ENCODE measurements at places on chromosomes 3 and 15.

GRCh38 chr3:13876451-13877100 lies 3.3 kb downstream of the WNT7A start:
- H3K27ac ChIP-seq, result no peak overlapping the region
- H3K4me3 ChIP-seq, result no peak overlapping the region
- no peak for DNase-seq
- H3K27me3 ChIP-seq, result no peaks in the 10 kb centered on the region
- H3K4me1 ChIP-seq, result peaks cover 13% of the 10 kb centered on the region

DNA sequence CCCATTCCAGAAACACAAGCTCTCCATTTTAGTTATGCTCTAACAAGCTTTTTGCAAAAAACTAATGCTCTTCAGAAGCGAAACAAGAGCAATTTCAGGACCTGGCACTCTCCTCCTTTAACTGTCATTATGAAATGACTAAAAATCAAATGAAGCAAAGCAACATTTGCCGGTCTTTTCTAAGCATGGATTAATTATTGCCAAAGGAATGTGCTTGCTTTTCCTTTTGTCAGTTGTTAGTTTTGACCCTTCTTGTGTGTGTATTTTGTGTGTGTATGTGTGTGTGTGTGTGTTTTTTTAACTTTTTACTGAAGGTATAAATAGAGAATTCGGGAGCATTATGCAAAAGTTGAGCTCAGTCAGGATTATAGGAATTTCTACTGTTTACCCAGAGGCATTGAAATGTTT lies 509.1 kb downstream of the TUSC7 start:
- no peak overlapping the region for H3K4me3 ChIP-seq
- H3K27me3 ChIP-seq, result no peaks in the 10 kb centered on the region
- H3K4me1 ChIP-seq, result no peaks in the 10 kb centered on the region
- no peak overlapping the region for H3K27ac ChIP-seq
- DNase-seq, result no peak

DNA sequence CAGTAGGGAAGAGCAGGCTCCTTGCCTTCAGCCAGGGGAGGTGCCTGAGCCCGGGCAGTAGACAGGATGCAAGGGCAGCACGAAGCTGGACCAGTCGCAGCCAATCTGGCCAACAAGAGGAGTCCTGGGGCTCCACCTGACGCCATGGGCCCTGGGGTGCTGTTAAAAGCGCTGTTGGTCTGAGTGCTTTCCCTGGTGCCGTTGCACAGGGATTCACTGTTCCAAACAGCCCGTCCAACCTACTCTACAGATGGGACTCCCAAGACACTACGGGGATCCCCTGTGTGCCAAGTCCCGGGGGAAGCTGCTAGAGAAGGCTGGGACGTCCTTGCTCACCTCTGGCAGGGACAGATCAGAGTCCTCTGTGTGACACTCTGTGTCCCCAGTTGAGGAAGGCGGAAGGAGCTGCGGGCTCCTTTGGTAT lies 632 bp downstream of the CTSH start:
- no peaks in the 10 kb centered on the region for H3K27me3 ChIP-seq
- no peaks in the 10 kb centered on the region for H3K36me3 ChIP-seq
- no peak for DNase-seq
- no peaks in the 10 kb centered on the region for H3K4me1 ChIP-seq
- peak overlapping the region; percentile 68 for H3K27ac ChIP-seq

DNA sequence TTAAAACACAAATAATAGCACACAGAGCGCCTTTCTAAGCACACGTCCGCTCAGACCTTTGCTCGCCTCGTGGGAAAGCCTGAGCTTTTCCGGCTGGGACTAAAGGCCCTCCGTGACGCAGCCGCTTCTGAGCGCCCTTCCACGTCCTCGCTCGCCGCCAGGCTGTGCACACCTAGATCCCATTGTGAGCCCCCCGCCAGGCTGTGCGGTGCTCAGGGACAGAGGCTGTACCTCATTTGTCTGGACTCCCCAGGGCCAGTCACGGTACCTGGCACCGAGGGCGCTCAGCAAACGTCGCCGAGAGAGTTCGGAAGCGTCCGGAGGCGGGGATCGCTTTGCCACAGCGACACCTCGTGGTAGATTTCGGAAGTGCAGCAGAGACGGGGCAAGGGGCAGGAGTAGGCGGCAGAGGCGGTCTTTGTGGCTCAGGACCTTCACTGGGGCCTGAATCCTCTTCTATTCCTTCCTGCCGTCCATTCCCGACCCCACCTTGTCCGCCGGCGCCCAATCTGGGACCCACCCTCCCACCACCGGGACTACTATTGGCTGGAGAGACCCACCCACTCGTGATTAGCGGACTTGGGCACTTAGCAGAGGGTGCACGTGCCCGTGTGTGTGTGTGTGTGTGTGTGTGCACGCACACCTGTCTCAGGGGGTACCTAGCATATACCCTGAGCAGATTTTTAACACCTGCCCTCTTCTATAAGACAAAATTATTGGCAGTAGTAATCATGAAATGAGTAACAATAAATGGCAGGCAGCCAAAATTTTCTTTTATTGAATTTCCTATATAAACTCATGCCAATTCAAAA lies 65.6 kb downstream of the RHCG start:
- H3K27me3 ChIP-seq, result no peaks in the 10 kb centered on the region
- no peaks in the 10 kb centered on the region for H3K36me3 ChIP-seq
- H3K4me1 ChIP-seq, result no peaks in the 10 kb centered on the region
- DNase-seq, result peak; percentile 91
- no peak overlapping the region for H3K27ac ChIP-seq
- peak overlapping the region; percentile 48 for H3K4me3 ChIP-seq

GRCh38 chr15:90706394-90707327 lies 10.5 kb upstream of the BLM start:
- H3K27me3 ChIP-seq, result no peaks in the 10 kb centered on the region
- no peaks in the 10 kb centered on the region for H3K36me3 ChIP-seq
- DNase-seq, result no peak
- H3K4me1 ChIP-seq, result no peaks in the 10 kb centered on the region

- H3K36me3 ChIP-seq, result no peaks in the 10 kb centered on the region
- DNase-seq, result no peak
- H3K4me3 ChIP-seq, result no peak overlapping the region
- peaks cover 10% of the 10 kb centered on the region for H3K4me1 ChIP-seq
- H3K27me3 ChIP-seq, result no peaks in the 10 kb centered on the region
Observed at GRCh38 chr3:196140224-196140623, 58.3 kb upstream of the TFRC start.

GRCh38 chr3:42823351-42823750 lies 14.1 kb downstream of the ACKR2 start:
- no peaks in the 10 kb centered on the region for H3K27me3 ChIP-seq
- no peaks in the 10 kb centered on the region for H3K36me3 ChIP-seq
- H3K27ac ChIP-seq, result no peak overlapping the region
- DNase-seq, result no peak
- H3K4me1 ChIP-seq, result no peaks in the 10 kb centered on the region

DNA sequence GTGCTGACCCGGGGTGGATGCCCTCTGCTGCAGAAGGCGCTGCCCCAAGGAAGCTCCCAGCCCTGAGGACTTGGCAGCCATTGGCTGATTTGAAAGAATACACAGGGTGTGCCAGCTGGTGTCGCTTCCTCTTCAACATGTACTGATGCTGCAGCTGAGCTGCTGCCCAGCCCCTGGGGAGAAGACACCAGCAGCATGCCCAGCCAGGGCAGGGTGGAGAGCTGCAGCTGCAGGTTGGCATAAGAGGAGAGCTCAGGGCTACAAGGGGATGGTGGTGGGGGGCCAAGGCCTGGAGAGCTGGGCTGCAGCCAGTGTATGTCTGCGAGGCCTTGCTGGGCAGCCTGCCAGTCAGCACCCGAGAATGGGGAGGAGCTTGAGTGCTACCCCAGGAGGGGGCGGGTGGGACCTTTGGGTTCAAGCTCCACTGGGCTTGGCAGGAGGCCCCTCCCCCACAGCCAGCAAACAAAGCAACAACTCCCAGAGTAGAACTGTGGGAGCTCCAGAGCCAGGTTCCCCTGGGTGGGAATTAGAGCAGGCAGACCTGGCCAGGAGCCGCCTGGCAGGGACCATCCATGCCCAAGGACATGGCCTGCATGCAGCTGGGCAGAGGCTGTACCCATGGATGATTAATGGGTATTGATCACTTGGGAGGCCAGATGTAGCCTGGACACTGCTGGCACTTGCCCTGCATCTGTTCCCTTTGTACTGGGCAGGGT lies 9.2 kb upstream of the SEMA4B start:
- no peaks in the 10 kb centered on the region for H3K36me3 ChIP-seq
- H3K4me1 ChIP-seq, result peaks cover 28% of the 10 kb centered on the region
- H3K27me3 ChIP-seq, result no peaks in the 10 kb centered on the region
- peak; percentile 87 for DNase-seq

DNA sequence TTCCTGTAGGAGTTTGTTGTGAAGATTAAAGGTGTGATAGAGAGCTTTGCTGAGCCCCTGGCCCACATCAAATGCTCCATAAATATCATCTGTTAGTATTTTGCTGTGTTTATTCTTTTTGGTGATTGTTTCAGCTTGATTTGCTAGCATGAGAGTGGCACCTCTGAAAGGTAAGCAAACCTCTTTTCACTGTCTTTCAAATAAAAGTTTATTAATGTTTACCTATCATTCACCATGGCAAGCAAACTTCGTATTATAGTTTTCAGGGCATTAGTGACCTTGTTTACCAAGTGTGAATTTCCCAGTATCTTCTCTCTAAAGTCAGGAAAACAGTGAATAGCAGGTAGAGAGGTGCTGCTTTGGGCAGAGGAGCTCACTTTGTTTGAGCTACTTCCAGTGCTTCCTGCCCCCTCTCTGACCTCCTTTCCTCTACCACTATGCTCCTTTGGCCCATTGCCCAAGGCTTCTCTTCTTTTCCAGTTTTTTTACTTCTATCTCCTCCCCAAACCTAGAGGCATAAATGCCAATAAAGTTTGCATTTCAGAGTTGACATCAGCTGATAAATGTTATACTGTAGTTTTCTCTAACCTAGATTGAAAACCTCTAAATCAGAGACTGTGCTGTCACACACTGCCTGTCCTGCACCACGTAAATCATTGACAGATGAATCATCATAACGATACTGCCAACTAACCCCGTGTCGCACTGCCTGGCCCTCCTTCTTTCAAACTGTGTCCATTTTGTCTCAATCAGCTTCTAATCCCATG lies 569.0 kb downstream of the TUSC7 start:
- H3K36me3 ChIP-seq, result no peaks in the 10 kb centered on the region
- H3K4me3 ChIP-seq, result no peak overlapping the region
- peaks cover 19% of the 10 kb centered on the region for H3K4me1 ChIP-seq
- peak; percentile 16 for DNase-seq
- H3K27ac ChIP-seq, result no peak overlapping the region

DNA sequence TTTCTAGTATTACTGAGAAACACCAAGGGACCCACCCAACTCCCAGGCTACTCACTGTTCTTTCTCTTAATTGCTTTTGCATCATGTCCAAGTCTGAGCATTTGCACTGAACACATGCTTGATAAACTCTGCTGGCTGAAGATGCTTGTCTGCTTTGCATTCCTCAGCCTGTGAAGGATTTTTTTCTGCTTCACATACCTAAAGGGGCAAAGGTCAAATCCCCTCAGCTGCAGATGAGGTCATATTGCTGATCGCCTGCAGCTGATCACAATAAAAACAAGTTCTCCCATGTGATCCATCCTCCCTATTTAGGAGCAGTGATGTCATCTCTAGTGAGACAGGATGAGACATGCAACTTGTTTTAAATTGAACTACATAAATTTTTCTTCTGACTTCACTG lies 84.6 kb upstream of the DCBLD2 start:
- no peaks in the 10 kb centered on the region for H3K27me3 ChIP-seq
- H3K27ac ChIP-seq, result no peak overlapping the region
- no peak overlapping the region for H3K4me3 ChIP-seq

GRCh38 chr3:196440041-196440537 lies 7.9 kb upstream of the UBXN7 start:
- H3K27me3 ChIP-seq, result no peaks in the 10 kb centered on the region
- no peak overlapping the region for H3K27ac ChIP-seq
- H3K4me3 ChIP-seq, result no peak overlapping the region
- no peaks in the 10 kb centered on the region for H3K4me1 ChIP-seq
- H3K36me3 ChIP-seq, result no peaks in the 10 kb centered on the region

DNA sequence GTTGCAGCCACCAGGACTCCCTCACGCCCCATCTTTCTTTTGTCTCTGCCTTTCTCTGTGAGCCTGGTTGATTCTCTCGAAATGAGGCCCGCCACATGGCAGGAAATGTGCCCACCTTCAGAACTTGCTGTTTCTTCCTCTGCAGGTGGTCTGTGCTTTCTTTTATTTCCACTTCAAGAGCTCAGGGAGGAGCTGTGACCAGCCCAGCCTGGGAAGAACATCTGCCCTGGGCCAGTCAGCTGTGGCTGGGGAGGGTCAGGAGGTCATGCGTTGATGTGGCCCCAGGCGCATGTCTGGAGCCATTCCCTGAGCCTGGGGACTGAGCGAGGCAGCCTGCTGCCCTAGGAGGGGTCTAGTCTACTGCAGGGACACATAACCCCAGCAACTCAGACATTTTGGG lies 8.0 kb downstream of the FBLN2 start:
- H3K27me3 ChIP-seq, result no peaks in the 10 kb centered on the region
- no peaks in the 10 kb centered on the region for H3K36me3 ChIP-seq
- peak overlapping the region; percentile 45 for H3K27ac ChIP-seq

DNA sequence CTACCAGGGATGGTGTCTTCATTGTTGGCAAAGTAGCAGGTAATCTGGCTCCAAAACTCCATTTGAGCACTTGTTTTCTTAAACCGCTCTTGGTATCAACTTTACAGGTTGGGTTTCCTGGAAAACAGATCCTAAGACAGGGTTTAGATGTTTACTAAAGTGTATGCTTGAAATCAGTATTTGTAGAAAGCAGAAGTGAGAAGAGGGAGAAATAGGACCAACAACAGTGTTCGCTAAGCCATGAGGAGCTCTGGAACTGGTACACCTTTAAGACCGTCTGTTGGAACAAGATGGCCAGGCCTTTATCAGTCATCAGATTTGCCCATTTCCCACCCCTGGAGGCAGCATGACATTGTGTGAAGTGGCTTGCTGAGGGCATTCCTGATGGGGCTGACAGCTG lies 171.0 kb upstream of the COL8A1 start:
- H3K27ac ChIP-seq, result no peak overlapping the region
- H3K4me3 ChIP-seq, result no peak overlapping the region
- H3K4me1 ChIP-seq, result no peaks in the 10 kb centered on the region
- no peak for DNase-seq
- H3K36me3 ChIP-seq, result no peaks in the 10 kb centered on the region
- H3K27me3 ChIP-seq, result no peaks in the 10 kb centered on the region

DNA sequence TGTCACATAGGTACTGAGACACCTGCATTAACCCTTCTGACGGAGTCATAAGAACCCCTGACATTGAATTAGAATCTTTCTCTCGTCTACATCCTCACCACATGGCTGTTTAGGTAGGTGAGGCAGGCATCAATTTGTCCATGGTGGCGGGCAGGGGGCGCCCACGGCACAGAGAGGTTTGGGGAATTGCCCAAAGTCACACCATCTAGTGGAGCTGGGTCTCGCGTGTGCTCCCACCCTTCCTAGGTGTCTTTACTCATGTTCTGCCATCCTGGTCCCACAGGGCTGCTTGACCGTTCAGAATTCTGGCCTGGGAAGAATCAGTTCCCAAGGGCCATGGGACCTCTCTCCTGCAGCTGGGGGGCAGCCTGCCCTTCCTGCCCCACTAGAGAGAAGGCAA lies 14.7 kb upstream of the DLL4 start:
- no peak overlapping the region for H3K27ac ChIP-seq
- H3K4me1 ChIP-seq, result no peaks in the 10 kb centered on the region
- H3K27me3 ChIP-seq, result no peaks in the 10 kb centered on the region
- no peak overlapping the region for H3K4me3 ChIP-seq
- no peak for DNase-seq

GRCh38 chr3:79286882-79287281 lies 480.9 kb downstream of the ROBO1 start:
- H3K27ac ChIP-seq, result no peak overlapping the region
- H3K27me3 ChIP-seq, result no peaks in the 10 kb centered on the region
- no peaks in the 10 kb centered on the region for H3K36me3 ChIP-seq
- no peak overlapping the region for H3K4me3 ChIP-seq
